ENCODE measurements at places on chromosomes 16 and 17.

DNA sequence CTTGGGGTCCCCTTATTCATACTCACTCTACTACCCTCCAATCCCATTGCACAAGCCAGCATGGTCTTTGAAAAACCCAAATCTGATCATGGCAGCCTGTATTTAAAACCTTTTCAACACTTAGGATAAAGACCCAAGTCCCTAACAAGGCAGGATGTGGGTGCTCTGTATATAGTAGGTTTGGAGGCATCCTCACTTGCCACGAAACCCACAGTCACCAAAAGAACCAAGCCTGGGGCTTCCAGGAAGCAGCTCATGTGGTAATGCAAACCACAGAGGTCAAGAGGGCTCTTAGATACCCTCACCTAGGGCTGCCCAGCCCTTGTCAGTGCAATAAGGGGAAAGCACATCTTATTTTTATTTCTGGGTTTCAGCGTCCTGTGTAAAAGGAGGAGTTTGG is 218.6 kb upstream of the ASIC2 start:
- DNase-seq = no peak

- DNase-seq = peak; percentile 16
These were observed 42.8 kb downstream of the MRC2 start for GRCh38 chr17:62670202-62670821.

- no peak for DNase-seq
These were observed 119.4 kb downstream of the OR1D5 start for GRCh38 chr17:2943981-2944380.

GRCh38 chr16:79100447-79100846 is 500.1 kb downstream of the MAF start:
- DNase-seq = no peak

DNA sequence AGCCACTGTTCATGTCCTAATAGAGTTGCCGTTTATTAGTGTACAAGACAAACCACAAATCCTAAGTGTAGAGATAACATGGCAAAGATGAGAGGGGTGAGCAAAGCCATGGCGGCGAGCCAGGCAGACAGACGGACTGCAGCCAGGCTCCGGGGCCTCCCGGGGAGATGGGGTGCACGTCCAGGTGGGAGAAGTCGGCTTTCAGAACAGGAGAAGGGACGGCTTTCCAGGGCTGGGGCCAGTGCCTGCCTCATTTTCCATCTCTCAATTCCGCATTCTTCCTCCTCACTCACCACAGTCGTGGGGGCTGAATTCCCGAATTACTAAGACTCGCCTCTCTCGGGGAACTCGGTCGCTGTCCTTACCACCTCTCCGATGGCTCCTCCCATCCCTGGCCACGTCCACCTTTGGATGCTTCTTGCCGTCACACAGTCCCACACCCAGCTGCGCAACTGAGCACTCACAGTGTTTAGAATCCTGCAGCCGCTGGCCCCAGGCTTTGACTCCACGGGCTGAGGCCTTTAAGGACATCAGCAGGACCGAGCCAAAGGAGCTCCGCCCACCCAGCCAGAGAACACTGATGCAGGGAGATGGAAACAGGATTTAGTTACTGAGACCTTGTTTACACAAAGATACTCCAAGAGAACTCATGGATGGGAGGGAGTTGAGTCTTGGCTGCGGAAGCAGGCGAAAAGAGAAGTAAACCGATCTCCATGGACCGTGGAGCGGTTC is 59.7 kb downstream of the RNF112 start:
- peak; percentile 80 for DNase-seq

- no peak for DNase-seq
These were observed 16.9 kb downstream of the USP10 start for GRCh38 chr16:84716740-84717139.

DNA sequence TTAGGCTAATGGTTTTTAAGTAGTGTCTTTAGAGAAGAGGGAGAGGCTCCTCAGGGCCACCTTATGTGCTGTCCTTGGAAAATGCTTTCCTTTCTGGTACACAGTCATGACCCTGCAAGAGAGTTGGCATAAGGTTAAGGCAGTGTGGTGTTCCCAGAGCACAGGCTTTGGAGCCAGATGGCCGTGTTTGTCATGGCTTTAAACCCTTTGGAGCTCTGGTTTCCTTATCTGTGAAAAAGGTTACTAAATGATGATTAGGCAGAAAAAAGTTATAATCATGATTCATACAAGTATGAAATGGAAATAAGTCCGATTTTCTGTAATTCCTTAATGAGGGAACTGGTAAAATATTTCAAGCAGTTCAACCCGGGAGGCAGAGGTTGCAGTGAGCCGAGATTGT is 13.2 kb downstream of the UTP4 start:
- DNase-seq = no peak

- DNase-seq = no peak
These were observed 25.1 kb downstream of the UNC13D start for GRCh38 chr17:75819116-75819515.

GRCh38 chr16:80883159-80883642 is 78.8 kb upstream of the CDYL2 start:
- DNase-seq = no peak

GRCh38 chr16:1602285-1602684 is 9.6 kb downstream of the IFT140 start:
- DNase-seq = no peak

- no peak for DNase-seq
These were observed 1.2 kb downstream of the CAMKK1 start for GRCh38 chr17:3891626-3892094.

GRCh38 chr17:74351552-74352210 is 10.0 kb downstream of the BTBD17 start:
- DNase-seq = no peak

DNA sequence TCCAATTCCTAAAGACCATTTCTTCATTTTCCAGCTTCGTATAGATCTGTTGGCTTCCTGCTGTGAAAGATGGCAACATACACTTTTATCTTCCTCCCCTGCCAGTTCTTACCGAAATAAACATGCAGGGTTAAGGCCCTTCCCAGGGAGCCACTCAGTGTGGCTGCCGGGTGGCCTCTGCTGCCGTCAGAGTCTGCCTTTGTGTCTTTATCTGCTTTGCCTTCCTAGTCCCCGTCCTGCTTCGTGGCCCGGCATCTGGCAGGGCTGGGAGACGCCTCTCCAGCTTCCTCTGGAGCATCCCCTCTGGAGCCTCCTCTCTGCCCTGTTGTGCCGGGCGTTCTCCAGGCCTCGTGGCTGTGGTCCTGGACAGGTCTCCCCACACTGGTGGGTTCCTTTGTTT is 30.3 kb upstream of the CAPN15 start:
- DNase-seq = no peak

DNA sequence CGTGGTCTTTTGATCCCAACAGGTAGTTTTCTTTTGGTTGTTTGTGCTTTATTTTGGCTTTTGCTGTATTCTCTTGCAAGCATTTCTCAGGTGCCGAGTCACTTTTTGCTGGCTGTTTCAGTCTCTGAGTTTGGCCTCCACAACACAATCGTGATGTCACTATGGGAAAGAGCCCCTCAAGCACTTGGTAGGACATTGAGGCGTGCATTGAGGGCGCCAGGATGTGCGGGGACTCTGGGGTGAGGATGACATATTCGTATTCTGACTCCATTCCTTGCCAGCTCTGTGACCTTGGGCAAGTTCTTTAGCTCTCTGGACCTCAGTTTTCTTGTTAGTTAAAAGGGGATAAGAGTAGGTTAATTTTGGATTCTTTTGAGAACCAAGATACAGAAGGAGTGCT is 13.0 kb downstream of the KSR1 start:
- DNase-seq = no peak

DNA sequence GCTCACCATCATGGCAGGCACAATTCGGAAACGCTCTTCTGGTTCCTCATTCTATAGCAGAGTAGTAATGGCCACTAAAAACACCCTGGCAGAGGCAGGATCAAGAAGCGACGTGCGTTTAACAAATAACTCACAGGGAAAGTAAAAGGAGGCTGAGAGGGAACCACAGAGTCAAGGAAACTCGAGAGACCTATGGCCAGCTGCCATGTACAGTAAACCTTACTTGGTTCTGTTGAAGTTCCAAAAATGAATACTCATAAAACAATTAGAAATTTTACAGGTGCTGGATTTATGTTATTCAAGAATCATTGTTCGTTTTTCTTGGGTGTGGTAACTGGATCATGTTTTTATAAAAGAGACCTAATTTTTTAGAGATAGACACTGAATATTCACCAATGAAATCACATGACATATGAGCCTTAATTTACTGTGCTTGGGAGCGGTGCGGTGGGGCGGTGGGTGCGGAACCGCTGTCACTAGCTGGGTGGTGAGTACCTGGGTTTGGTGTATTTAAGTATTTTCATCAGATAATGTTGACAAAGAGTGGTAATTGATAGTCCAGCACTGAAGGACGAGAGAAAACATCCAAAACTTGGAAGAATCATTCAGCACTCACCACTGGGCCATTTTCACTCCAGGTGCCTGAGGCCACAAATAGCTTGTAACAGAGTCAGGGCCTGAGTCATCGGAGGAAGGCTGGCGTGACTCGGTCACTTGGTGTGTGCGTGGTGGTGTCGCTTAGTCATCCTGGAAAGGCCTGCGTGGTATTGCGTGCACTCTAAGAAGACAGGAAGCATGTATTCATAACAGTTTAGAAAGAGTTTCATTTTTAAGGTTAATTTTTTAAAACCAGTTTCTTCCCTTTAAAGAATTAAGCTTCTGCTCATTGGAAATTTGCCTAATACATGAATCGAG is 135.4 kb upstream of the CHMP6 start:
- no peak for DNase-seq

GRCh38 chr16:72501739-72502593 is 330.0 kb upstream of the PMFBP1 start:
- DNase-seq = peak; percentile 79

DNA sequence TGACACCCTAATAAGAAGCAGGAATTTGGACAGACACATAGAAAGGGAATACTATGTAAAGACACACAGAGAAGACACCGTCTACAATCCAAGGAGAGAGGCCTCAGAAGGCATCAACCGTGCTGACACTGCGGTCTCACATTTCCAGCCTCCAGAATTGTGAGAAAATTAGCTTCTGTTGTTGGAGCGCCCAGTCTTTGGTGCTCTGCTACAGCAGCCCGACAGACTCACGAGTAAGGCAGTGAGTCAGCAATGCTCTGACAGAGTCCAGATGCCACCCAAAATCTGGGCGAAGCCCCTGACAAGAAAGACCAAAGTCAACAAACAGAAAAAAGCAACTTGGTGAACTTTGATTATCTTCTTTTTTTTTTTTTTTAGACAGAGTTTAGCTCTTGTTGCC is 32.5 kb upstream of the RAI1 start:
- DNase-seq = no peak

GRCh38 chr17:77555741-77556291 is 402.7 kb upstream of the TNRC6C start:
- DNase-seq = peak; percentile 66

DNA sequence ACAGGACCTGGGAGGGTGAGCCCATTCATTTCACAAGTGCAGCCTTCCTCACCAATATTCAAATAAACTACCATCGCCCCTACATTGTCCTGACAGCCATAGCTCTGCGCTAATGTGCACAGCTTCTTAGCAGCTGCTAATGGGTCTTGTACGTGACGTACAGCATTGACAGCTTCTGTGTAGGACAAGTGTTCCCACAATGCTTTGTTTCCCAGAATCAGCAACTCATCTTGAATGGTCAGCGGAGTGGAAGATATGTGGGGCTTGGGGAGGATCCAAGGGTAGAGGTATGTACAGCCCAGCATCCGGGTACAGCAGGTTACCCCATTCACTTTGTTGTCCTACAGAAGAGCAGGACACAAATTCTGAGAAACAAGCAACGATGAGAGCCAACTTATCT is 23.7 kb downstream of the MARVELD3 start:
- no peak for DNase-seq

DNA sequence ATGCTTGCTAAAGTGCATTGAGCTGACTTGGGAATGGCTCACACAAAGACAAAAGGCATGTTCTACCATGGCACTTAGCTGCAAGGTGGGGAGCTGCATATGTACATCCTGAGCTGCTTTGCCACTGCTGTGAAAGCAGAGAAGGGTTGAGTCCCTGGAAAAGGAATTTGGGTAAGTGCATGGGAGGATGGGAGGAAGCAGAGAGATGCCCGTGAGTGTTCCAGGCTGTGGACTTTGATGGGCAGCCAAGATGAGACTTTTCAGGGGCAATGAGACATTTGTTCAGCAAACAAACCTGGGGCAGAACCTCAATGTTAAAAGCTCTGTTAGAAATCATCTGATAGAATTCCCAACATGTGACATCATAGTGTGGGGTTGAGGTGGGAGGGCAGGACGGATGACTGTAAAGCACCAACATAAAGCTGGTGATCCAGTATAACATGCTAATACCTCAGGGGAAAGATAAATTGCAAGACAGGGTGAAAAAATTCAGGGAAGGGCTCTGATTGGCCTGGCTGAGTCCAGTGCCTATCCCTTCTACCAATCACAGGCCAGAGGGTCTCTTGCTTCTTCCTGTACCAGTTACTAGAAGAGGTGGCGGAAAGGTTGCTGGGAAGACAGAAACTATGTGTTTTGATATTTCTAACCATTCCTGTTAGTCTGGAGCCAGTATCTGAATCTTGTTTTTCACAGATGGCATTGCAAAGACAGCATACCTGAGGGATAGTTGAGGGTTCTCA is 163.2 kb downstream of the UTP18 start:
- no peak for DNase-seq

DNA sequence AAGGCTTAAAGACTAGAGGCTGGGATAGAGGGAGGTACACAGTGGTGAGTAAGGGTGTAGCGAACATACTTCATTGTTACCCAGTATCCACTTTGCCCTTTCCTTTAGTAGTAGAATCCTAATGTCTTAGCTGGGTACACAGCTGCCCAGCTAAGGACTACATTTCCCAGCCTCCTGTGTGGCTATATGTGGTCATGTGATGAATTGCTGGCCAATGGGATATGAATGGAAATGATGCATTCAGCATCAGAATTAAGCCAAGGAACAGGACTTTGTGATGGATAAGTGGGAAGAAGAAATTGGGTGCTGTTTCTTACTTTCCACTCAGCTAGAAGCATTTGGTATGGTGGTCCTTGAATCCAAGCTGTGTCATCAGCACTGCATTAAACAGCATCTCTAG is 55.9 kb downstream of the FOXL1 start:
- no peak for DNase-seq

- no peak for DNase-seq
These were observed 4.4 kb upstream of the PRR35 start for GRCh38 chr16:555528-556473.

DNA sequence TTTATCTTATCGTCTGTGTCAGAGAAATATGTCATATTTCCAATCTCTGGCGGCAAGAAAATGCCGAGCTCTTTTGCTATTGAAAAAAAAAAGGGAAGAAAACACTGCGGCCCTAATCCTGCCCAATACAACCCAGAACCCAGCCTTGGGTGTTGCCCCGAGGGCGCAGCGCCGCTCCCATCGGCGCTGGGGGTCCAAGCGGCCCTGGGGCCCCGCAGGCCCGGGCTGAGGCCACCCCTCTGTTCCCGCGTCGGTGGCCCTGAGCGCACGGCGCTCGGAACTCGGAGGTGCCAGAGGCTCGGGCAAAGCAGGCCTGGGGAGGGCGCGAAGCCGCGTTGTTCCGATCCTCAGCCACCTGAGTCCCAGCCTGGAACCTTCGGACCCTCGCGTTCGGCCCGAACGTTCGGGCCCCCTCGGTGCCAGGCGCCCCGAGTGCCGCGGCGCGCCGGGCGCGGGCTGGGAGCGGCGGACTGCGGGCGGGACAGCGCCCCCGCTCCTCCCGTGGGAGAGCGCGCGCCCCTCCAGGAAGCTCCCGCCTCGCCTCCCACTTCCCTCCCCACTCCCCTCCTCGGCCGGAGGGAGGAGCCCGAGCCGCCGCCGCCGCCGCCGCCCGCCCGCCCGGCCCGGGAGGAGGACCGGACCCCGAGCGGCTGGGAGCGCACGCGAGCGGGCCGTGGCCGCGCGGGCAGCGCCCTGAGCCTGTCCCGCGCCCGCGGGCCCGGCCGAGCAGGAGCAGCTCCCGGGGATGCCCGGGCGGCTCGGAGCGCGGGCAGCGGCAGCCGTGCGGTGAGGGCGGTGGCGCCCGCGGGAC is at the start of gene CPNE2:
Gene CPNE2, plus strand, starts transcription at position 609 of the 811 bp plus-strand sequence. CDS start 18,160 bp downstream, outside the sequence.
- DNase-seq = peak; percentile 80

- DNase-seq = no peak
These were observed 1.7 kb downstream of the TTC19 start for GRCh38 chr17:16001226-16001897.
